ENCODE measurements at places on chromosomes 7 and 10.

GRCh38 chr7:69772718-69773436, 174.6 kb downstream of the AUTS2 start:
- DNase-seq, result no peak

GRCh38 chr10:33015761-33016547, 57.9 kb upstream of the ITGB1 start:
- DNase-seq, result no peak

GRCh38 chr7:1861799-1862458, 191.9 kb downstream of the ELFN1 start:
- DNase-seq, result no peak

- no peak for DNase-seq
Measured at GRCh38 chr7:132307465-132307864, 268.8 kb downstream of the PLXNA4 start.

DNA sequence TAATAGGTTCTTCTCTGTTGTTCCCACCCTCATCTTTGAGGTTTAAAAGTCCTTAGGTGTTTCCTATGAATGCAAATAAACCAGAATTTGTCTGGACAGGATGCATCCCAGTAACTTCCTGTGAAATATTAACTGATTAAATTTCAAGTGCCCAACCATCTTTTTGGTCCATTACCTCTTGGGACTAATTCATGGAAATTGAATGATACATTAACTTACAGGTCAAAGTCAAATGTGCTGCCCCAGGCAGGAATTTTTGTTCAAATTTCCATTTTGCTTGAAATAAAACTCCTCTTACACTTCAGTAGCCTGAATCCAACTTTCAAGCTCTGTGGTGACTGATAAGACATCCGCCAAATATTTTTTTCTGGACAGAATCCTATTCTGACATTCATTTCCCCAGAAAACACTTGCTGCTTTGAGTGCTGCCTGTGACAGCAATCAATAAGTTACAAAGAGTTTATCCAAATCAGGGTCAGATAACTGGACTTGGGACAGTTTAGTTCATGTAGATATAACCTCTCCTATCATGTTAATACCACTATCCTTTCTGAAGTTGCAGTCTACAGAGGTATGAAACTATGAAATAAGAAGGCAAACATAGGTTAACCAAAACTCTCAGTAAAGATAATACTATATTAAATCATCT, 383.5 kb downstream of the POM121L12 start:
- DNase-seq, result no peak

DNA sequence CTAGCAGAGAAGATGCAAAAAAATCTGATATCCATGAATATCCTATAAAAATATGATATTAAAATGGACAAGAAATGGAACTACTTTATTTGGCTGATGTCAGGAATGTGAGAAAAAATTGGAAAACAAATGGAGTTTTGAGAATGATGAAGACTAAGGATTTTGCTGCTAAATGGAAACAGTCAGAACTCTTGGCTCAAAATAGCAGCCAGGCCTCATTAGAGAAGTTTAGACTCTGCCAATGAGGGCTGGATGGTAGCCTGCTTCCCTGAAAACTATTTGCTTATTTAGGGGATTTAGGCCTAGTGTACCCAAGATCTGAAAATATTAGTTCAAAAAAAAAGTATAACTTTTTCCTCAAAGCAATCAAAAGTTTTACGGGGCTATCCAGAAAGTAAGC, 458.5 kb downstream of the TFEC start:
- DNase-seq, result no peak

- no peak for DNase-seq
Measured at GRCh38 chr10:102627736-102628293, 16.5 kb upstream of the TRIM8 start.

DNA sequence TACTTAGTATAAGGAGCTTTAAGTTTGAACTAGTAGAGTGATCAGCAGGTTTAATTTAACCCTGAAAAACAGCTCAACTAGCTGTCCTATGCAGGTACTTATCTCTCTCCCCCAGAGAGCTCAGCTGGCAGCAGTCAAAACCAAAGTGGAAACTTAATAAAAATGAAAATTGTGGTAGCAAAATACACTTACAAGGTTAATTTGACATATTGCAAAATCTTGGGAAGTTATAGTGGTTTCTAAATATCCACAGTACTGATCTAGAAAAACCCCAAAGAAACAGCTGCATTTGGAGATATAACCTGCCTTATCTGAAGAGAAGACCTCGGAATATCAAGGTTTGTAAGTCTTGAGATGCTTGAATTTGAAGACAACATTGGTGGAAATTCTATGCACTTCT, 269.2 kb downstream of the RNLS start:
- DNase-seq, result no peak

GRCh38 chr7:84912993-84913635, 273.7 kb downstream of the SEMA3D start:
- DNase-seq, result no peak

- DNase-seq, result no peak
Measured at GRCh38 chr7:146175716-146176115, 59.1 kb downstream of the CNTNAP2 start.

GRCh38 chr10:20289070-20289828, 473.0 kb downstream of the PLXDC2 start:
- DNase-seq, result no peak

DNA sequence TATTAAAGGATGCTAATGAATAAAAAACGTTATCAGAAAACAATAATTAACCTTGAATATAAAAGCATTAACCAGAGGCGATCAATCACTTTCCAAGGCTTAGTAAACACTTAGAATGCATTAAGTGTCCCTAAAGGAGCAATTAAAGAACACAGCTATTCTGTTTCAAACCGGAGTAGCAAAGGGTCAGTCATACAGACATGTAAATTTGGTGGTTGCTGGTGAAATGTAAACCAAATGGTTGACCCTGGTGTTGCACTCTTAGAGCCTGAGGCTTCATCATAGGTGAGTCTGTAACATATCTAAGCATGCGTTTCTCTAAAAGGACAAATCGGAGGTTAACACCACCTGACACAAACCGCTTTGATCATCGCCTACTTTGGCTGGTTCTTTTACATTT, 1280.1 kb downstream of the TYW1 start:
- no peak for DNase-seq

DNA sequence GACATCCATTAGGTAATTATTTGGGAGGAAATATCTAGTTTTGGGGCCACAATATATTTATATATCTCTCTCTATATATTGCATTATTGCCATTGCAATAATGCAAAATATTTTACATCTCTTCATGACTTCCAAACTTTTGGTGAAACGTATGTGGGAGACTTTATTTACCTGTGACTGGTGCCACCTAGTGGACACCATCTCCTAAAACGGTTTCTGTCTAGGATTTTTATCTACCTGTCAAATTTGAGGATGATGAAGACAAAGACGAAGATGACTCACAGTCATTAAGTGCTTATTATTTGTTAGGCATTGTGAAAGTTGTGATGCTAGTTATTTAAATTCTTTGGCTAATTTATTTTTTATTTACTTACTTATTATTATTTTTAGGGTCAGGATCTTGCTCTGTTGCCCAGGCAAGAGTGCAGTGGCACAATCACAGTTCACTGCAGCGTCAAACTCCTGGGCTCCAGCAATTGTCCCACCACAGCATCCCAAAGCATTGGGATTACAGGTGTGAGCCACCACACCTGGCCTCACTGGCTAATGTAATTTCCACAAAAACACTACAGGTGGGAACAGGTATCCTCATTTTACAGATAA, 18.7 kb upstream of the CBLL1 start:
- peak; percentile 7 for DNase-seq

DNA sequence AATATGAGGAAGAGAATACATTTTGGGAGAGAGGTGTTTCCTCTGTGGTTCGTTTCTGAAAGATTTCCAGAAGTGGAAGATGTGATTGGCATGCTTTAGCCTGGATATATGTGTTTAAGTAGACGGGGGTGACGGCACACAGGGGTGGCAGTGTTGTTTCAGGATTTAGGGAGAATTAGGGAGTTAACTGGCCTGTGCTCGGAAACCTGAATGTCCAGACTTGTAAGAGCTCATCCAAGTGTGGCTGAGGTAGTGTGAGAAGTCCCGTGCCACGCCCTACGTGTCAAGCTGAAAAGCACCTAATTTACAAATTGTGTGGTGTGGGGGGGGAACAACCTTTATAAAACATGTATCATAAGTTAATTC, 1.1 kb downstream of the RALA start:
- DNase-seq, result no peak

DNA sequence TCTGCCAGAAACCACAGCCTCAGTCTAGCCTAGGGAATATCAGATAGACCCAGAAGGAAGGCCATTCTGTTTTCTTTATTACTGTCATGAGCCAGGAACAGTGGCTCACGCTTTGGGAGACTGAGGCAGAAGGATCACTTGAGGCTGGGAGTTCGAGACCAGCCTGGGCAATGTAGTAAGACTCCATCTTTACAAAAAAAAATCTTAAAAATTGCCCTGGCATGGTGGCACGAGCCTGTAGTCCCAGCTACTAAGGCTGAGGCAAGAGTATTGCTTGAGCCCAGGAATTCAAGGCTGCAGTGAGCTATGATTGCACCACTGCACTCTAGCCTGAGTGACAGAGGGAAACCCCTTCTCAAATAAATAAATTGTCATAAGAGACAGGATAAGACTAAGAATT, 3.7 kb upstream of the ESYT2 start:
- DNase-seq, result no peak

DNA sequence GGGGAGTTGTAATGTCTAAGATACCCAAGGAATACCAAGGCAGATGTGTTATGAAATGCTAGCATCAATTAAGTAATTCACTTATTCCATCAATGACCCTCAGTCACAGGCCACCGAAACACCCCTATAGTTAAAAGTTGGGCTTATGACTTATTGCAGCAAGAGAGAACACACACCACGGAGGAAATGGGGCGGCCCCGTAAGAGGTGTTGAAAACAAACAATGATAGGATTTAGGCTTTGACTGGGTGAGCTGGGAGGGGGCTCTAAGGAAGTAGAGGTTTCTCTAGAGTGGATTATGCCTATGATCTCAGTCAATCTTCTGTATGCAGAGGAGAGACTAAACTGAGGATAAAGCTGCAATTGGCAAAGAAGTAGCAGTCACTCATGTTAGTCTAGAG, 45.4 kb upstream of the PRKCQ start:
- no peak for DNase-seq

GRCh38 chr10:128624656-128625530, 498.7 kb upstream of the MKI67 start:
- no peak for DNase-seq

DNA sequence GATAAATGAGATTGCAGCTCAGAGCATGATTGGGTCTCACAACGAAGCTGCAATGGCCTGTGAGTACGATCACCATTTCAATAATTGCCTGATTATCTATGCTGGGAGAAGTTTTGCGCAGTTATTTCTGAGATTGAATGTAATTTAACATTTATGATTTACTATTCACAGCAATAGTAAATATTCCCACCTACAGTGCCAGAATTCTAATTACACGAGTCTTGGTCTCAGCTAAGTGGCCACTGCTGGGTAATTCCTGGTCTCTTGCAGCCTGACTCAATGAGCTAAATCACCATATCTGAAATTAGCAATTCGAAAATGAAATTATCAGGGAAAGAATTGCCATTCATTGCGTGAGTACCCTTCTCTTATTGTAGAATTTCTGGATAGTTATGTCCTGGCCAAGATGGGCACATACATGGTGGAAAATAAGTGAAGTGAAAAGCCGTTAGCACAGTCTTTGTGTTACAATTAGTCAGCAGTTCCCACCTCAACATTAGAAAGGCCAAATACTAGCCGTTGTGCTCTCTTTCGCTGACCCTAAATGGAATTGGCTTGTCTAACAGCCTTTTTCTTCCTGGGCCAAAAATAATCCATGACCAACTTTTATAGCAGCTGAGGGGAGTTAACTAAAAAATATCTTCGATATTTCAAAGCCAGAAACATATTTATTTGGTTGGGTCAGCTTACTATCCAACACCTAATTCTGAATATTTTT, 681.0 kb upstream of the C7orf33 start:
- DNase-seq, result no peak

DNA sequence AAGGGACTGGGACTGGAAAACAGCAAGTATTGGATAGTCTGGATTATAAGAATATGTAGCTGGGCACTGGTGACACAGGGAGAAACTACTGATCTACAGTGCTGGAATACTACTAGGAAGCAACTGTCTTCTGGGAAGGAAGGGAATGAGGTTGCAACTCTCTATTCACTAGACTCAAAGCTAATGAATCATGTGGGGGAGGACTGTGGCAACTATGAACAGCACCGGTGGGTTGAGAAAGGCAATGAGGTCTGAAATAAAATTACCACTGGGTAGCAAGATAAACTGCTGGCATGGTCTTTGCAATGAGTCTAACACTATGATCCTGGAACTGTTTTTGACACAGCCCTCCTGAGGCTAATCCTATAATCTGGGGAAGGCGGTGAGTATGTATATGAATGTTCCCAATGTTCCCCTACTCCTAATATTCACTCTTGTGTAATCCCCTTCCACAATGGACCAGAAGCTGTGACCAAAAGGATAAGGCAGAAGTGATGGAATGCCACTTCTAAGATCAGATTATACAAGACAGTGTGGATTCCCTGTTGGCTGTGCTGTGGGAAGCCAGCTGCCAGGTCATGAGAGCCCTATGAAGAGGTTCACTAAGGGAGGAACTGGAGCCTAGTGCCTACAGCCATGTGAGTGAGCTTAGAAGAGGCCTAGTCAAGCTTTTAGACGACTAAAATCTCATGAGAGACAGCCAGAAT, 101.3 kb upstream of the DNAJB12 start:
- no peak for DNase-seq

GRCh38 chr10:22821501-22821900, 106.4 kb upstream of the ARMC3 start:
- DNase-seq, result no peak

- DNase-seq, result no peak
Measured at GRCh38 chr7:12594122-12594897, 23.8 kb downstream of the SCIN start.

GRCh38 chr7:17307969-17308648, 9.7 kb downstream of the AHR start:
- DNase-seq, result no peak

All from stimulated activated CD8-positive, alpha-beta memory T cell treated with anti-CD3 and anti-CD28 coated beads, Interleukin-7, amount 100 ng/mL, for 4 hours (primary cell).